ENCODE measurements at places on chromosomes 3 and 15.

GRCh38 chr3:190854062-190854461, 8.4 kb downstream of the GMNC start:
- DNase-seq, result no peak

DNA sequence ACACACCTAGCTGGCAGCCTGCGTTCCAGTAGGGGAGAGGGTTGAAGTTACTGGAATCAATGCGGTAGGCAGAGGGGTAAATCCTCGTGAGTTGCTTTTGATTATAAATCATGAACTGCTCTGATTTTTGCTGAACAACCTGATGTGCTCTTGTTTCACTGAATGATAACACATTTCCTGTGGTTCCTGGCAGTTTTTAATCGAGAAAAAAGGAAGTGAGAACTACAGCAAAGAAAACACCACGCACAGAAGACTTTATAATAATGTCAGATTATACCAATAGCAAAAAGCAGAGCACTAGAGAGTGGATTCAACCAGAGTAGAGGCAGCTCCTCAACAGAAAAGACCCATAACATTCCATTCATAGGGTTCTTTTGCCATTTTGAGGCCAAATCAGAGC, 200.8 kb upstream of the STRIT1 start:
- no peak for DNase-seq

GRCh38 chr3:49841126-49841696, 15.2 kb downstream of the TRAIP start:
- no peak for DNase-seq

DNA sequence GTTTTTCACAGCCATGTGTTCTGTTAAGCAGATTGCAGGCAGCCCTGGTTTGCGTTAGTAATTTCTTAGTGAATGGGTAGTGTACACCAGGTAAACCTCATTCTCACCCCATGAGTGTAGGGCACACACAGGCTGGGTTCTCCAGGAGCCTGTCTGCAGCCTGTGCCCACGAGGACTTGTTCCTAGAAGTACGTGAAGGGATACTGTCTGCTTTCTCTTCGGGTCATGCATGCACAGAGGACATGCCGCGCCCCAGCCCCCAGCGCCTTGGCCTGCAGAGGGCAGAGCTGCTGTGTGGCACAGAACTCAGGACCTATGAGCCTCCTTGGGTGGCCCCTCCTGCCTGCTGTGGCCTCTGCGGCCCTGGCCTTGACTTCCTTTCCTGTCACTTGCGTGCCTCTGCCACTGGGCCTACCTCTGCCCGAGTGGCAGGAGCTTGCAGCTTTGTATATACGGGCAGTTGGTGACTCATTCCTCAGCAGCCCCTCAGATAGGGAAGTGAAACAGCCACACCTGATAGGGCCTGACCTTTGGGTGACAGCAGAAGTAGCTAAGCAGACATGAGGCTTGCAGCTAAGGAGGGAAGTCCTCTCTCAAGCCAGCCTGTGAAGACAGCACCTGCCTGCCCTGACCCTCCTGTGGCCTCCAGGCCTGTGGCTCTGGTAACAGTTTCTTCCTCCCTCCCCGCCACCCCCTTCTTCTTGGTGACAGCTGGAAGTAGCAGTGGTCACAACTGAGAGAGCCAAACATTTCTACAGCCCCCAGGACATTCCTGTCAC, 19.5 kb downstream of the PPCDC start:
- DNase-seq, result no peak

- DNase-seq, result no peak
Measured at GRCh38 chr15:78614021-78614420, 6.8 kb downstream of the CHRNA3 start.

DNA sequence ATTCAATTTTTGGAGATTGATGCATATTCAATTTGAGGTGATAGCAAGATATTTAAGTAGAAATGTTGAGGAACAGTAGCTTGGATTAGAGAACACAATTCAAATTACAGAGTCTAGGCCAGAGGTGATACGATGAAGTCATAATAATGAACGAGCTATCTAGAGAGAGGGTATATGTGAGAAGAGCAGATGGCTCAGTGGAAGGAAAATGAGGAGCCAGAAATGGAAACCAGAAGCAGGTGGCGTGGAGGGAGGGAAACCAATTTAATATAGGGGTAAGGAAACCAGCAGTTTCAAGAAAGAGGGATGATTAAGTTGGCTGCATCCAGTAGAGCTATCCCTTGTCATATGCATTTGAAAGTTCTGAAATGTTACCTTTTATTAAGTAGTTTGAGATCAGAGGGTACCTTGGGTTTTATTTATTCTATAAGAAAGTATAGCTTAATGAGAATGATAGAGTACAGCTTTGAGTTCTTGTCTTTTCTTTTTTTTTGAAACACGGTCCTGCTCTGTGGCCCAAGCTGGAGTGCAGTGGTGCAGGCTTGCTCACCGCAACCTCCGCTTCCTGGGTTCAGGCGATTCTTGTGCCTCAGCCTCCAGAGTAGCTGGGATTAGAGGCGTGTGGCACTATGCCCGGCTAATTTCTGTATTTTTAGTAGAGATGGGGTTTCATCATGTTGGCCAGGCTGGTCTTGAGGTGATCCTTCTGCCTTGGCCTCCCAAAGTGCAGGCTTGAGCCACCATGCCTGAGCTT, 22.1 kb downstream of the NCK1 start:
- no peak for DNase-seq

GRCh38 chr3:76942101-76942500, 97.8 kb upstream of the ROBO2 start:
- DNase-seq, result no peak

GRCh38 chr3:136067211-136067610, 101.7 kb downstream of the PPP2R3A start:
- no peak for DNase-seq

Measured in stimulated activated CD4-positive, alpha-beta T cell treated with anti-CD3 and anti-CD28 coated beads, Interleukin-2, amount 100 ng/mL, for 4 hours (primary cell).